ENCODE measurements at places on chromosomes 6 and 20. TPM values are rescaled to one million over a fixed set of nuclear protein-coding genes. Genes with fewer than 3 reads are reported as not detected.

Gene RRBP1
- total RNA-seq: 293 TPM

Gene HLA-DRB1
- not detected for total RNA-seq

Gene LCA5
- 5.2 TPM for total RNA-seq

Gene VEGFA
- total RNA-seq: 390 TPM

Gene FOXQ1
- total RNA-seq: not detected

Gene MOXD1
- total RNA-seq: 118 TPM

Gene SLC35D3
- total RNA-seq: not detected

Gene CALHM6
- 2.1 TPM for total RNA-seq

Gene NXT1
- 20.1 TPM for total RNA-seq

Gene SUPT3H
- 16.6 TPM for total RNA-seq

Gene CPNE5
- total RNA-seq: 0.30 TPM

Gene FAM162B
- total RNA-seq: not detected

Gene ZC3H12D
- 0.30 TPM for total RNA-seq

Gene C6orf132
- total RNA-seq: 2.5 TPM

Gene KIF6
- total RNA-seq: 0.55 TPM

Gene PAX1
- total RNA-seq: not detected

Gene CDH26
- 0.09 TPM for total RNA-seq

Gene PGC
- not detected for total RNA-seq

Gene BMP2
- total RNA-seq: 35.0 TPM

Gene LY6G6D
- total RNA-seq: not detected

Gene SLC13A3
- total RNA-seq: 1.5 TPM

Gene NKAPL
- 1.9 TPM for total RNA-seq

Data from smooth muscle cell of the umbilical artery (primary cell).